ENCODE measurements at places on chromosomes 7 and 10. TPM values are rescaled to one million over a fixed set of nuclear protein-coding genes. Genes with fewer than 3 reads are reported as not detected.
A peak's percentile ranks its signal among the peaks of the same experiment; 100 is the strongest.

DNA sequence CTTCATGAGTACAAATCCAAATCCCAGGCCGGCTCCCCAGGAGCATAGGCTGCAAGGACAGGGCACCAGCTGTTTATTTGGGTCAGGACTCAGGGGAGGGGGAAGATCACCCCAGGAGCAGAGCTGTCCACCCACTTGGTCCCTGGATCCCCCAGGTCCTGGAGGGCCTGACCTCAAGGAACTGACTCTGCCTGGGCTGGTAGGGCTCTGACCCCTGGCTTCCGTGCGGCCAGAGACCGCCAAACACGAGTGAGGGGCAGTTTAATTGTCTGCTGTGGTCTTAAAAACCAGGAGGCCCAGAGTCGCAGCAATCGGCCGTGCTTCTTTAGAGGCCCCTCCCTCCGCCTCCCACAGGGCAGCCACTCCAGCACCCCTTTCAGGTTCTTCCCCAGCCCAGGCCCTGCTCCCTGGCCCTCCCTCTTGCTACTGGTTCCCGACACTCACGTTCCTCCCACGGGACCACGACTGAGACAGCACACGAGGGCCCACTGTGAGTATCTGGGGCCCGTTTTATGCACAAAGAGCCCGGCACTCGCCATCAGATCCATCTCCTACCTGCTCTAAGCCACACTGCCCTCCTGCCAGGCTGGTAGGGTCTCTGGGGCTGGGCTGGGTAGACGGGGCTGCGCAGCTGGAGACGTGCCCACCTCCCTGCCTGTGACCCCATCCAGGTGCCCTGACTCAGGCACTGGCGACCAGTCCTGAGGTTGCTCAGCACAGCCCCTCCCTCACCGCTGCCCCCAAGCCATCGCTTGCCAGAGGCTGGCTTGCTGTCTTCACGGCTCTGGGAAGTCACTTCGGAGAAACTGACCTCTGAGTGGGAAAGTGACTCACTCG, 30.0 kb upstream of the CFAP46 start:
- no peaks in the 10 kb centered on the region for H3K4me1 ChIP-seq
- DNase-seq, result peak; percentile 68
- no peak overlapping the region for H3K4me3 ChIP-seq
- H3K27me3 ChIP-seq, result no peaks in the 10 kb centered on the region
- no peak overlapping the region for H3K27ac ChIP-seq
- H3K36me3 ChIP-seq, result no peaks in the 10 kb centered on the region

AKR1E2 gene
- 11.0 TPM for total RNA-seq

LIPF gene
- not detected for total RNA-seq

INPP5F gene
- 23.9 TPM for total RNA-seq

DNA sequence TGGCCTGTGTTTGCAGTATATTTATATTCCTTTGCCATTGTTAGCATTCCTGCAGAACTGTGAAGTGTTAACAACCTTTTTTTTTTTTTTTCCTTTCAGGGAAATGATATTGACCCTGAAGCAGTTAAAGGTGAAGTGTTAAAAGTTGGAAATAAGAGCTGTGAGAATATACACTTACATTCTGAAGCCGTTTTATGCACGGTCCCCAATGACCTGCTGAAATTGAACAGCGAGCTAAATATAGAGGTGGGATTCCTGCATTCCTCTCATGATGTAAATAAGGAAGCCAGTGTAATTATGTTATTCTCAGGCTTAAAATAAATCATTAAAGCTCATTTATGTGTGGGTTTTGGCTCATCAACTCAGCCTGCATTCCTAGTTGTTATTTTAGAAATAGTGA, 92.8 kb upstream of the CAPZA2 start:
- no peak overlapping the region for H3K4me3 ChIP-seq
- H3K36me3 ChIP-seq, result no peaks in the 10 kb centered on the region
- no peak for DNase-seq
- H3K4me1 ChIP-seq, result no peaks in the 10 kb centered on the region
